Hematopoietic multipotent progenitor cell (in vitro differentiated cells): ENCODE measurements at places on chromosomes 4 and X. TPM values are rescaled to one million over a fixed set of nuclear protein-coding genes. Genes with fewer than 3 reads are reported as not detected.

Gene CC2D2A
- 0.27 TPM for total RNA-seq

DNA sequence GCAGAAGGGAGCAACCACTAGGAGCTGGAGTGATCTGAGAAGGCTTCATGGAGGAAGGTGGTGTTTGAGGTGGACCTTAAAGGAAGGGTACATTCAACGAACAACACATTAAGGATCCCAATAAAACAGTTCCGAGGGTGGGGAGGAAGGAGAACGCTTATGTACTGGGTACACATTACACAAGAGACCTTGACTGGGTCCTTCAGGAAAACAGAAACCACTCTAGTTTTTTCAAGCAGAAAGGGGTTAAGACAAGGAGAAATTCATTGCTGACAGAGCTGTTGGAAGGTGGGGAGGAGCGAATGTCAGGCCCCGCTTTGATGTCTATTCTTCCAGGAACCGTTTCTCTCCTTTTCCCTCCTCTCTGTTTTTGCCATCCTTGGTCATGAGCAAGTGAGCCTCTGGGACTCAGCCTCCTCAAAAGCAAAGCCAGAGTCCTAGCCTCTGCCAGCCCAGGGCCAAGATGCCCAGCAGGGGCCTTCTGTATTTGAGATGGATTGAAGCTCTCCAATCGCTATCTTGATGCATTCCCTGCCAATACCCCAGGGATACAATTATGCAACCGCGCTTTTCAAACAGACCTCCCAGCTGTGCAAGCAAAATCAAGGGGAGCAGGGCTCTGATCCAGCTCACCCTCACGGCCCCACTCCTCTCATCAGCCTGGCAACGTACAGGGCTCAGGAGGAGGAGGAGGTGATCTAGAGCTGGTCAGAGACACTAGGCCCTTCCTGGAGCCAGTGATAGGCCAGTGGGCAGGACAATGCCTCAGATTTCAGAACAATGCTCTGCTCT is 48.4 kb downstream of the ZBTB49 start:
- DNase-seq, result no peak

Gene PNMA6A
- total RNA-seq, result 4.6 TPM

Gene NSUN7
- total RNA-seq, result 3.2 TPM

Gene PABPC1L2B
- total RNA-seq, result not detected

DNA sequence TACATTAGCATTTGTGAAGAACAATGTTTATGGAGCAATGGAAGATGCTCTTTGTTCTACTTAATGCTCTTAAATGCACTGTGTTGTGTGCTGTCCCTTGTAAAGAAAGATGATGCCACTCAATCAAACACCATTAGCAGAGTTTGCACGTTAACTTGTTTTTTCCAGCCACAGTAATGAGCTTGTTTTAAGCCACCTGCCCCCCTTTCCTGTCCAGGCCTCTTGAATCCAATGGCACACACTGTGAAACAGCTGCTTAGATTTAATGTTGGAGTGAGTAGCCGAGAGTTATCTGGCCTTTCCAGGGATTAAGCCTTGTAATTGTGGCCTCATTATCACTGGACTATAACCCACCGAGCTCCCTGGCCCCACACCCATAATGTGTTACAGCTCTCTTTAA is 86.0 kb downstream of the PAK3 start:
- DNase-seq, result no peak
